ENCODE measurements at places on chromosomes 3 and 15. TPM values are rescaled to one million over a fixed set of nuclear protein-coding genes. Genes with fewer than 3 reads are reported as not detected.
A peak's percentile ranks its signal among the peaks of the same experiment; 100 is the strongest.

TRIM59 gene
- 25.8 TPM for polyA plus RNA-seq

DNA sequence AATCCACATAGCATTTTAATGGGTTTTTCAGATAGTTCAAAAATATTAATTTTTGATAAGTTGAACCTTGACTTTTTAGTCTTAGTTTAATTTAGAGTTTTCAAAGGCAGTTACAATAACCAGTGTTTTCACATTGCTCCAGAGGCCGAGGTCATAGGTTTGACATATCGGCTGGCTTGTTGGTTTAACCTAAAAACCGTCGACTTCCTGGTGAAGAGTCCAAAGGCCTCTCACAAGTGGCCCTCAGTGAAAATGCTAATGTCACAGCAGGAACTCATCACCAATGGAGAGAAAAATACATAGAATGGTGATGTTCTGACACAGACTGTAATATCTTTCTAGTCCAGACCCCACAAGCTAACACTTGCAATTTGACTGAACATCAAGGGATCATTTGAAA, 642.3 kb downstream of the PLOD2 start:
- no peak for DNase-seq

GRCh38 chr3:10440684-10441083, 64.7 kb downstream of the ATP2B2 start:
- no peak for DNase-seq

CISH gene
- polyA plus RNA-seq = 23.8 TPM

DNA sequence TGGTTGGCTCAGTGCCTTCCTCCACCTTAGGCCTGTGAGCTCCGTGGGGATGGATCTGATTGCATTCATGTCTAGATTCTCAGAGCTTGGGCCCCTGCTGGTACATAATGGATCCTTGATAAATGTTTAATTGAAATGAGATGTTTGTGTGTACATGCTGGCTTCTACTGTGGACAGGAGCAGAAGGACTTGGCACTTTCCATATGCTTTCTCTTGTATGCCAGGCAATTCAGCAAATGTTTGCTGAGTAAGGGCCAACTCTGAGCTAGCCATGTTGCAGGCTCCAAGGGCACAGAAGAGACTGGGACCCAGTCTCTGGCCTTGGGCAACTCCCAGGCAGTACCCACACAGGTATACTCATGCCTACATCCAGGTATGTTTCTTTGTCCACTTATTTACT, 67.0 kb downstream of the RAB11A start:
- DNase-seq = no peak

OR5K2 gene
- polyA plus RNA-seq = 0.58 TPM

GRCh38 chr3:157135671-157136396, 24.1 kb downstream of the CCNL1 start:
- DNase-seq = peak; percentile 51

DNA sequence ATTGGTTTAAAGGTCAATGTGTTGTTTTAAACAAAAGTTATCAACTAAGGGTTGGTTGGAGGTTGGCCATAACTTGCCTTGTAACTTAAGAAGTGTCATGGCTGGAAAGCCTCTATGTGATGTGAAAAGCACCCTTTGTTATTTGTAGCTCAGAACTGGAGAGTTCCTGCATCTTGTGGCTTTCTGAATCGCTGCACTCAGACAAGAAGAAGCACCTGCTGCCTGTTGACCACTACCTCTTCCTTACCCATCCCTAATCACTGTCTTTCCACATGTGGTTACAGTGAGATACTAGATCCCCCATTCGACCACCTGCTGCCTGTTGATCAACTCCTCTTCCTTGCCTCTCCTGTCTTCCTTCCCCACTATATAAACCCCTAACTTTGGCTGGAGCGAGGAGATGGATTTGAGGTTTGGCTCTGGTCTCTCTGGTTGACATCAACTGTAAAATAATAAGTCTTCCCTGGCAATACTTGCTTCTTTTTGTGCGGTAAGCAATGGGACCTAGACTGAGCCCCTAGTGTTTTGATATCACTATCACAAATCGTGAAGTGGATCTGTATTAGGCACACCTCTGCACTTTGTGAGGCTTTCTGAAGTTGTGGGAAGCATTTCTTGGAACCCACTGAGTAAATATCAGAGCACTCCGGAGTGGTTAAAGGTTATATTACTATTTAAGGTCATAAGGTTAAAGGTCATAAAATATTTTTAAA, 13.8 kb downstream of the RPL39L start:
- DNase-seq = no peak

GRCh38 chr15:61687124-61687523, 373.1 kb downstream of the VPS13C start:
- no peak for DNase-seq

DNA sequence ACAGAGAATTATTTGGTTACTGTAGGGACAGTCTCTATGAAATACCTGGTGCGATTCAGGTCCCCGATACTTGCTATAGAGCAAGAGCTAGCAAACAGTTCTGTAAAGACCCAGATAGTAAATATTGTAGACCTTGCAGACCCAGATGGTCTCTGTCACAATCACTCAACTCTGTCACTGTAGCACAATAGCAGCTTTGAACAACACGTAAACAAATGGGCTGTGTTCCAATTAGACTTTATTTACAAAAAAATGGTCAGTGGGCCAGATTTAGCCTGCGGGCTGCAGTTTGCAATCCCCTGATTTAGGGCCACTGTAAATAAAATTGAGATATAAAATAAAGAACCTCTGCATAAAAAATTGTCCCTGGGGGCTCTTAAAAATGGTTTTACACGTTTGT, 127.7 kb downstream of the SV2B start:
- DNase-seq = peak; percentile 84

DNA sequence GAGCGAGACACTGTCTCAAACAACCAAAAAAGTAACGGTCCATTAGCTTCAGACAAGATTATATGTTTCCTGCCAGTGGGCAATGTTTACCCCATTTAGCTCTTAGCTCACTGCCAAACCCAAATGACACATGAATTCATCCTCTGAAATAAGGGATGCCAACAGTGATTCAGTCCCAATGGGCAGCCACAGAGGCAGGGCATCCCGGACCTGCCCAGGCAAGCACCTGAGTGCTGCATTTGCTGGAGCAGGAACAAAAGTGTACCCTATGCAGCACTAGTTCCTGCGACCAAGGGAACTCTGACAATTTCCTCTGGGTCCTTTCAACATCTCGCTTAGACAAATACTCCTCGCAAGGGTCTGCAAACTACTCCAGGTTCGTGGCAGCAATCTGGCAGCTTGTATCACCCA, 8.0 kb downstream of the IP6K2 start:
- no peak for DNase-seq

GRCh38 chr3:144049374-144049773, 77.8 kb downstream of the DIPK2A start:
- DNase-seq = no peak

SCN11A gene
- polyA plus RNA-seq = 0.88 TPM

SEMA3G gene
- 7.5 TPM for polyA plus RNA-seq

CATSPER2 gene
- 10.4 TPM for polyA plus RNA-seq

CCR9 gene
- 0.28 TPM for polyA plus RNA-seq

SYNPR gene
- polyA plus RNA-seq = 0.15 TPM

DNA sequence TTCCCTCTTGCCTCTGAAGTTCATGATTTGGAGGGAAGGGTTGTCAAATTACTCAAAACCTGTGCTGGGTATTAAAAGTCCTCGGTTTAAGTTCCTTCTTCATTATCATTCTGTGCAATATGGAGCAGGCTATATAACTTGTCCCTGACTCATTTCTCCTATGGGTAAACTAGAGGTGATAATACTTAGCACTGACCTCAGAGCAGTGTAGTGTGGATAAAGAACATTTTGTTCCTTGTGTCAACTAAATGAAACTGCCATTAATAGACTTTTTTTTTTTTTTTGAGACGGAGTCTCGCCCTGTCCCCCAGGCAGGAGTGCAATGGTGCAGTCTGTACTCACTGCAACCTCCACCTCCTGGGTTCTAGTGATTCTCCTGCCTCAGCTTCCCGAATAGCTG, 2.2 kb upstream of the BBX start:
- no peak for DNase-seq

DOCK3 gene
- 2.2 TPM for polyA plus RNA-seq

DNA sequence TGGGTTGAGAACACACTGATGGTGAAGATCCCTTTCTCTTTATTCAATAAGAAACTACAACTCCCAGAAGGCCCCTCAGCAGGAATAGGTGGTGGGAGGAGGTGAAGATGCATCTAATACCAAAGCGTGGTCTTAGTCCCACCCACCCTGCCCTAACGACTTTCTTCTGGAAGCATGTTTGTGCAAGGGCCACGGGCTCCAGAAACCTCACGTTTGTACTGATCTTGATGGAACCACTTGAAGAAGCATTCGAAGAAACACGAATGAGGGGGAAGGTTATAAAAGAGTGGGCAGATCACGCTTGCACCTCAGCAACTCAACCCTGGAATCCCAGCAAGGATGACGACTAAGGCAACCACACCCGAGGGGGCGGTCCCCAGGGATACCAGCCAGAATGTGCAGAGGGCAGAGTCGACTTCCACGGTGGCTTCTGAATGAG, 10.6 kb upstream of the SLC25A36 start:
- no peak for DNase-seq

DNA sequence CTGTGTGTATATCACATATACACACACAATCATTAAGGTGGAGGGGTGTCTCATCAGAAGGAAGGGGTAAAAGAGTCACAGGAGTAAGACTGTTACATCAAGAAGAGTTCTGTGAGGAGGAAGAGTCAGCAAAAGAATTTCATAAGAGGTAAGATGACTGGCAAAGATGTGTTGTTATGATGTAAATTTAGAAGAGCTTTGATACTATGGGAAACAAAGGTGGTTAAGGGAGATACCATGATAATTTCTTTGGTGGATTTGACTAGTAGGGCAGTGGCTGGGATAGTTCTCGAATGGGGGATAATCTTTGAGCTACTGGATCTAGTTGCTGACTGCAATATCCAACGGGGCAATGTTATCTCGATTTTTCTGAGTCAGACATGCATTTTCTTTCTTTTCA, 61.6 kb downstream of the STAG1 start:
- DNase-seq = no peak

OR5H15 gene
- polyA plus RNA-seq = not detected

DNA sequence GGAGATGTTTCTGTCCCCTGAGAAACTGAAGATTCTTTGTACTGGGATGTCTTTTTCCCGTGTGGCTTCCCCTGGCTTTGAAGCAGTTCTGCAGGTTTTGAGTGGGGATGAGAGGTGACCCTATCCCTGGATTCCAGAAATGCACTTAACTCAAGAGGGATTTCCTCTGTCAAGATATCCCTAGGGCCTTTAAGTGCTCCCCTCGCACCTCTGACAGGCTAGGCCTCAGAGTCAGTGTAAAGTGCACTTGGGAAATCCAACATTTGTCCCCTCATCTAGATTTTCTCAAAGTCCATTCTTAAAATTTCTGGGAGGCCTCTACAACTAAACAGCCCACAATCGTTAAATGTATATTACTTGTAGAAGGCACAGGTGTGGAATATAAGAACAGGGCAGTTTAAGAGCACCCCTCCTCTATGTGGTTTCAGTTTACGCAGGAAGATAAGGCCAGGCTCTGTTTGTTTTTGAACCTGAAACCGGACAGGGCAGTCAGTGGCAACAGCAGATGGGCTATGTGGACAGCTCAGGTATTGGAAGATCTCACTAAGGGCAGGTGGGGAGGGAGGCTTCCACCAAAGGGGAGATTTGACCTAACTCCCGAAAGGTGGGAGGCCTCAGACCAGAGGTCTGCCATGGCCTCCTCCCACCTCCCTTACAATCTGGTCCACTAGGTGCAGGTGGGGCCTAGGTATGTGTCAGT, 4.8 kb downstream of the C3orf52 start:
- no peak for DNase-seq

GRCh38 chr15:56496635-56497034, 31.7 kb upstream of the MNS1 start:
- DNase-seq = no peak

DNA sequence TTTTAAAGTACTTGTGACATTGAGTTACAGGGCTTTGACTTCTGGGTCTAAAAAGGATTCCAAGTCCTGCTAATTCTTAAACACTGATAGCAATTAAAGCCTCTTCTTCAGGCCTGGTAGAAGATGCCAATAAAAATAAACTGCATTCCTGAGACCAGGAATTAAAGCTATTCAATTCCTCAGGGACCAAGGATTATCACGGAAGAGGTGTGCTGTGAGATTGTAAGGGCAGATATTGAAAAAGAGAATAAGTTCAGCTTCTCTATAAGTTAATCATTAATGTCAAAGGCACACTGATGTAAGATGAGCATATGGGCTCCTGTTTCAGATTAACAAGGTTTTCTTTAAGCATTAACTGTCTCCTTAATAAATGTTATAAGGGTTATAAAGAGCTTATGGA, 611.3 kb downstream of the SI start:
- DNase-seq = no peak

GRCh38 chr3:46281551-46281950, 39.3 kb downstream of the CCR3 start:
- DNase-seq = peak; percentile 68

- DNase-seq = no peak
Measured at GRCh38 chr3:182325213-182325950, 467.9 kb upstream of the ATP11B start.

GRCh38 chr3:126101521-126101982, 17.6 kb upstream of the SLC41A3 start:
- DNase-seq = no peak

ZDHHC23 gene
- polyA plus RNA-seq = 9.4 TPM

DNA sequence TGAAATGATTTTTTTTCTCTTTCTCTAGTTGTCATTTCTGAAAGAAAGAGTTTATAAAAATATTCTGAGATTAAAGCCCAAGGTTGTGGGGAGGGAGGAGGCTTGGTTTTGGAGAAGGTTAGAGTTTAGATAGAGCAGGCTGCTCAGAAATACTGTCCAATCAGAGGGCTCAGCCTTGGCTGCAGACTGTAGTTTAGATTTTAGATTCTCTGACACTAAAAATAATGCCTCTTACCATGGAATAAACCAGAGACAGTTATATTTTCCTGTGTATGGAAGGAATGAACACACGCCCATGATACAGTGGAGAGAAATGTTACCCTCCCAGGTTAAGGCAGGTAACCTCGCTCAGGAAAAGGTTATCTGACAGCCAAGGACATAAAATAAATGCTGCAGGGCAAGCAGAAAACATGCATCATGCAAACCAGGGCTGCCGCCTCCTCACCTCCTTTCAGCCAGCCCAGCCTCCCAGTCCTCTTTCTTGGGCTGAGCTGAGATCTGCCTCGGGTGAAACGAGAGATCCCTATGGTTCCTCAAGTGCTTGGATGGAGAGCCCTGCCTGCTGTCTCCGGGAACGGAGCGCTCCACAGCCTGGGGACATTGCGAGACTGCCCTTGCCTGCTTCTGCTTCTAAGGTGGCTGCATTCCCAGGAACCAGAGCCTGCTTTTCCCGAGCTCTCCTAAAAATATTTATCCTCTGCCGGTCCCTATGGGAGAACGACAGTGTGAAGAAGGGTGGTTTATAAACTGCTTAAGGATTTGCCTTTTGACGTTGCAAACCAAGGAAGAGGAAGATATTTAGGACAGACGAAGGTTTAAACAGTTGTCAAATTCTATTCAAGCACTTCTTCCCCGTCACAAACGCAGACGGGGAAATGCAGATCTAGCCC, 848 bp downstream of the NCEH1 start:
- peak; percentile 16 for DNase-seq

GRCh38 chr15:85595804-85596536, 198.8 kb downstream of the KLHL25 start:
- DNase-seq = no peak

CPEB1 gene
- polyA plus RNA-seq = 4.1 TPM

STAB1 gene
- 58.2 TPM for polyA plus RNA-seq

GRCh38 chr3:76310089-76310488, 524.7 kb upstream of the ZNF717 start:
- DNase-seq = peak; percentile 73
